ENCODE measurements at places on chromosomes 13 and 19. TPM values are rescaled to one million over a fixed set of nuclear protein-coding genes. Genes with fewer than 3 reads are reported as not detected.

SPACA4 gene
- total RNA-seq, result not detected

ZNF471 gene
- 11.2 TPM for total RNA-seq

ZNF569 gene
- 6.5 TPM for total RNA-seq

TSEN34 gene
- 49.4 TPM for total RNA-seq

CYP4F2 gene
- total RNA-seq, result not detected

LILRB1 gene
- 3.5 TPM for total RNA-seq

UGGT2 gene
- total RNA-seq, result 31.6 TPM

FPR3 gene
- total RNA-seq, result 9.9 TPM

MBD3L1 gene
- total RNA-seq, result not detected

ARHGAP33 gene
- total RNA-seq, result 11.2 TPM

DAND5 gene
- total RNA-seq, result 0.19 TPM

PRTN3 gene
- not detected for total RNA-seq

OXGR1 gene
- total RNA-seq, result 0.78 TPM

TMPRSS9 gene
- total RNA-seq, result 0.17 TPM

SIGLEC5 gene
- total RNA-seq, result 0.52 TPM

KLHL1 gene
- not detected for total RNA-seq

ZSWIM4 gene
- 8.3 TPM for total RNA-seq

FXYD3 gene
- 2.9 TPM for total RNA-seq

SIGLECL1 gene
- total RNA-seq, result not detected

MBD3L5 gene
- not detected for total RNA-seq

GARIN5A gene
- total RNA-seq, result not detected

CACNG6 gene
- total RNA-seq, result not detected

FGF21 gene
- not detected for total RNA-seq
